ENCODE measurements at places on chromosomes 2 and 18.

- DNase-seq: no peak
Measured at GRCh38 chr2:64485961-64486360, 32.0 kb downstream of the LGALSL start.

- no peak for DNase-seq
Measured at GRCh38 chr2:226130192-226130591, 669.4 kb downstream of the IRS1 start.

DNA sequence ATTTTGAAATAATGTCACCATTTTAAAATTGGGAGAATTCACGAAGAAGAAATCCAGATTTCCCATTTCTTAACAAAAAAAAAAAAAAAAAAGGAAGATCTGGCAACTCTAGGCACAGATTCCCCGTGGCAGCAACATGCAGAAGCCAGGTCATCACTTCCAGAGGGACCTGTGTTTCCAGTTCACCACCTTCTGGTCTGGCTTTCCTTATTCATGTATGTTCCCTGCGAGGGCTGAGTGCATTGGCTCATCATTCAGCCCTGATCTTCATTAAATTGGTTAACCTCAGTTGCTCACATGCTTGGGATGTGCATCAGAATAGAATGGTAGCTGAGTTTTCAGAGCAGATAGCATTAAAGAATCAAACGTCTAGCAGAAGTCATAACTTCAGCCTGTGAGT lies 25.0 kb upstream of the MAP3K20 start:
- no peak for DNase-seq

DNA sequence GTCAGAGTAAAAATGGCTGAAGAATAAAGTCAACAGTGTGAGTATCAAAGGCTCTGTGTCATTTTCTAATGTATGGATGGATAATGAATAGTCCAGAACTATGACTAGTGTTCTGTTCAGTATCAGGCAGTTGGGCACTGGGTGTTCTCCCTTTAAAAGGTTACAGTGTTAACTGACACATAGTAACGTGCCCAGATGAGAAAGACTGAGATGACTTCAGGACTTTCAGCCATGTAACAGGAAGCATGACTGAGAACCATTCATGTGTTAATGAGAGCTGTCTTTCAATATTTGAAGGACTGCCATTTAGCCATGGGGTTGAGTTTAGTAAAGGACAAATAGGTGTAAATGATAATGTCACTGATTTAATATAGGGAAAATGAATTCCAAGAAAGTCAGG lies 187.1 kb downstream of the GULP1 start:
- no peak for DNase-seq

- no peak for DNase-seq
Measured at GRCh38 chr2:119481501-119482455, 42.5 kb downstream of the SCTR start.

All from CD4-positive, alpha-beta T cell treated with Interleukin-4 for 4 hours (primary cell).